ENCODE measurements at places on chromosomes 6 and 20.

DNA sequence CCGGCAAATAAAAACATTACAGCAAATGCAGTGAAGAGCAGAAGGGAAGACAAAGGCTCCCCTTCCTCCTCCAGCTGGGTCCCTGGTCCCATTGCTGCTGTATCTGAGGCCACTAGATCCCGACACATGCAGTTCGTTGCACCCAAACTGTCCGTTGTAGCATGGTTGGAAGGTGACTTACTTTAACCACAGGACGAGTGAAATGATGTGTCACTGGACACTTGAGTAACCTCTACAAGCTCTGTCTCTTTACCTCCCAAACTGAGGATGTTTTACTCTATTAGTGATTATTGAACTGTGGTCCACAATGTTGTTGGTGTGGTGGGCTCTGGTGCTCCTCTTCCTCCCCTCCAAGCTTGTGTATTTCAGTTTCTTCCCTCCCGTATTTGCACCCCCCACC is 46.2 kb upstream of the ARMH2 start:
- no peak for DNase-seq

GRCh38 chr6:5814116-5814515 is 192.6 kb downstream of the NRN1 start:
- DNase-seq = no peak

DNA sequence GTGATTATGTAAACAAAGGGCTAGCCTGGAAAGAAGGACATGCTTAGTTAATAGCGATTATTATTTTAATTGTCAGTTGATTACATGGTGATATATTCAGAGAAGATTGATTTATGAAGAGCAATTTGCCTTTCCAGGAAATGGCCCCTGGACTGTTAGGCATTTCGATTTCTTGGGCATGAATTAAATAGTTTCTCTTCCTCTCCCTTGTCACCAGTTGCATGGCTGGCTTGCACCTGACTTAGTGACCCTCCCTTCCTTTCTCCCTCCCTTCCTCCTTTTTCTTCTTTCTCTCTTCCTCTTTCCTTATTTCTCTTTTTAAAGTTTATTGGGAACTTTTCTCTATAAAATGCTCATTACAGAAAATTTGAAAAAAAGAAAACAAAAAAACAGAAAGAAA is 235.4 kb downstream of the CDC5L start:
- no peak for DNase-seq

- no peak for DNase-seq
These were observed 16.1 kb upstream of the PBOV1 start for GRCh38 chr6:138234363-138234762.

DNA sequence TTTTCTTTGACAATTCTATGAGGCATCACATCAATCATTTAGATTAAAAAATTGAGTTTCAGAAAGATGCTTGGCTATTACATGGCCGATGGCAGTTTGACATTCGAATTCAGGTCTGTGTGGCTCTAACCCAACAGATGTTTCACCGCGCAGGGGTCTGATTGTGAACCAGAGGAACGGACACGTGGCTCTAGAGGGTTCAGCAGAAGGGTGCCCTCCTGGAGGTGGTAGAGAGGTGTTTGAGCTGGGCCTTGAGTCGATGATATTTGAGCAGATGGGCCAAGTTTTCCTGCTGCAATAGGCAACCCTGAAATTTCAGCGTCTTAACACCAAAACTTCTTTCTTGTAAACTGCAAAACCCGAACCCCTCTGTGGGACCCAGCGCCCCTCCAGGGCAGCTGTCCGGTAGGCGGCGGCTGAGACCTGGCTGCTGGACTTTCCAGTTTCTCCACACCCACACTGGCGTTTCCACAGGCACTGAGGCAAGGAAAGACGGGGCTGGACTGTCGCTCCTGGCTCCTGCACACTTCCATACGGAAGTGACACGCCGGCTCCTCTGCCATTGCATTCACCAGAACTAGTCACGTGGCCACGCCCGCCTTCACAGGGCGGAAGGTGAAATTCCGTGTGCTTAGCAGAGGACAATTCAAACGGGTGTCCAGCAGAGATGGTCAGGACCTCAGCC is 11.3 kb upstream of the AFDN start:
- DNase-seq = no peak

- DNase-seq = no peak
These were observed 21.6 kb downstream of the C6orf163 start for GRCh38 chr6:87366072-87366827.

GRCh38 chr6:162942866-162943265 is 215.1 kb downstream of the PACRG start:
- no peak for DNase-seq

Data from NCI-H1092 (cell line).